CD4-positive, alpha-beta T cell treated with Interferon gamma for 1 hour (primary cell): ENCODE measurements at places on chromosomes 6 and 20.

DNA sequence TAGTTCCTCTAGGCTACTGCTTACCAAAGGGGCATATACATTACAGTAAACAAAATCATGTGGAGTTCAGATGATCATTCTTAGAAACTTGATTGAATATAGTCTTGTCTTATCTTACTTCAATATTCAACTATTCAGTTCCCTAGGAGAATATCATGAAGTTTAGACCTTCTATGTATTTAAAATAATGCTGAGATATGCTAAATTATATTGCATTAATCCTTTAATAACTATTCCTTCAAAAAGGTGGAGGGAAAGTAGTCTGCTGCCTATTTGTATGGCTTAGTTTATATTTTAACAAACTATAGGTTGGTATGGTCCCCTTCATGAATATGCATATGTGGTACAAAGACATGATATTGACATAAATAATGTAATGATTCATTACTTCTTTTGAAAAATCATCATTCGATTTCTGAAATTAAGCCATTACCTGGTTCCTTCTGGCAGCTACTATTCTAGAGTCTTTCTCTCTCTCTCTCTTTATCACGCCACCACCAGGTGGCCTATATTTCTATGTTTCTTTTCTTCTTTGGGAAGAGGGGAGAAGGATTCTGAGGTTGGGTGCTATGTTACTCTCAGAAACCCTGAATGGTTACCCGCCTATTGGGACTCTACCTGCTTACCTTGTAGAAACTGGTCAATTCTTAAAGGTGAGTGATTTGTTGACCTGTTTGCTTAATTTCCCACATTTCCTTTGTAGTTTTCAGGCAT lies 855.8 kb downstream of the HACE1 start:
- DNase-seq: no peak

DNA sequence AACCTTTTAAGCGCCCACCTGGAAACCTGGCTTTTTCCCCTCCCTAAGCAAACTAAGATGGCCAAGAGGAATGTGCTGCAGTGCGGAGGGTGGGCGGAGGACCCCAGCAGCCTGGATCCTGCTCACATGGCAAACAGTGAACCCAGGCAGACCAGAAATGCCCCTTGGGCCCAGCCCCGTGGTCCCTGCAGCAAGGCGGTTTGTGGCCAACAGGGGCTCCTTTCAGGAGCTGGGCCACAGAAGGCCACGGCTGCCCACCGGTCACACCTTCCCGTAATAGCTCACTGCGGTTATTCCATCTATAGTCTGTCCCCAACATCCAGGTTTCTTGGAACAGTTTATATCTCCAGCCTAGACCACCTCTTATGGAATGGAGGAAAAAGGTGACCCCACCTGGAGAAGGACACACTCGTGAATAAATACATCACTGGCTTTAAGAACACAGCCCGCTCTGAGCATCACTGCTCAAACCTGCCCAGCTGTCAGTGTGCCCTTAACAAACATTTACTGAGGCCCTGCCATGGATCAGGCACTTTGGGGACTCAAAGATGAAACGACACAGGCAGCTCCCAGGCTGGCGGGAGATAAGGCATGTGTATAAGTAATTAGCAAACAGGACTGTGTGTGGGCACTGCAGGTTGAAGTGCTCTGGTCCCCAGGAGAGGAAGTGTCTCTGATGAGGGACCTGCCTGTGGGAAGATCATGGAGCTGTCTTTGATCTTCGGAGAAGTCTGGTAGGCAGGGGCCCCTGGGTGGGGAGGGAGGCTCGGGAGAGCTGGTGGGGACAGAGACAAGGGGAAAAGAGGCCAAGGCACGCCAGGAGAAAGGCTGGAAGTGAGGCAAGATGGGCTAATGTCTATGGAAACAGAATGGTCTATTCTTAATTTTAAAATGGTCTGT lies 3.2 kb upstream of the TUBB1 start:
- DNase-seq: no peak

- no peak for DNase-seq
Measured at GRCh38 chr6:161400671-161401070, 126.8 kb upstream of the AGPAT4 start.

DNA sequence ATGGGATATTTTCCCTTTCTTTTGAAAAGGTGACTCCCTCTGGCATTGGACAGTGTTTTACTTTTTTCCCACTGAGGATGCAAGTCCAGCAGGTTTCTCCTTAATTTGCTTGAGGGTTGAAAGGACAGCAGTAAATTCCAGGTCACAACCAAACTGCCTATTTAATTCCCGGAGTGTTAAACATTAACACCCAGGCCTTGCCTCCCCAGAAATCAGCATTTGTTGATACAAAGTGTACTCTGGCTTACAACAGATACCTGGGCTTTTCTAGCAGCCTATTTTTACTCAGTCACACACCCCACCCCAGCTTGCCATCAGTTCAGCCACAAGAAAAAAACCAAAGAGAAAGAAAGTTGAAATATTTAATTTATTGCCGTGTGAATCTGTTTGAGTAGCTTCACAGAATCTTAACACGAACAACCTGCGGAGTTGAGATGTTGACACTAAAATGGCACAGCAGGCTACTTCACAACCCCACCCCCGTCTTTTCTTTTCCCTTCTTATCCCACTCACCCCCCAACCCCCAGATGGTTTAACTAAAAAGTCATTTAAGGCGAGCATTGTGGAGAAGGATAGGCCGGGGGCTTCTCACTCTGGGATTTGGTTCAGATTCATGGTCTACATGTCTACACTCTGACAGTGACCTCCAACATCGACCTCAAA lies 45.7 kb downstream of the MYLIP start:
- DNase-seq: no peak

- DNase-seq: no peak
Measured at GRCh38 chr6:168164462-168165061, 85.5 kb upstream of the FRMD1 start.

GRCh38 chr6:151679081-151679480 lies 128.4 kb upstream of the ESR1 start:
- no peak for DNase-seq

- DNase-seq: no peak
Measured at GRCh38 chr6:4553387-4553786, 222.8 kb upstream of the CDYL start.

DNA sequence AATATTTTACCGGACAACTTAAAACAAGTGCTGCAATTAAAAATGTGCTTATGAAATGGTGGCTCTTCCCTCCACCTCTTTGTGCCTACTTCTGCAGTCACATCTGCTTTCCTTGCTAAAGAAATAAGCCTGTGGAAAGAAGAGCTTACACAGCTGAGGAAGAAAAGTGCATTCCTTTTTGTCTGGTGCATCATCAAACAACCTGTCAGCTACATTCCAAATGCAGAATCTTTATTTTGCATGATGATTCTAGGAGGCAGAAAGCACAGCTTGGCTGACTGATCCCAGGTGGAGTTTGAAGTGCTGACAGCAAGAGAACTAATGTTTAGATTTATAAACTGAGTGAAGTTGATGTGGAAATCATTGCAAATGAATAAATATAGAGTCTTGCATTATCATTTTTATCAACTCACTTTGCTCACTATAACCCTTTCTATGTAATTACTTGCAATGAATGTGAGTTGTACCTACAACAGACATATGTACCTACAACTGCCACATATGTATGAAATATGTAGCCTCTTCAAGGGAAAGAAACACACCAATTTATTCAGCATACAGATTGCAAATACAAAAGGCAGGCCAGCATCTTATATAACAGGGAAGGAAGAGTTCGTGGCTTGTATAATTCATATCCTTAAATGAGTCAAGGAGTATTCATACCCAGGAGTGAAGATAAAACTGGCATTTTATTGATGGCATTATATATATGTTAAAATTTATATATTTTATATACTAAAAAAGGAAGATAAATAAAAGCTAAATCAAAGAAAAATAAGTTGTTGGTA lies 223.4 kb upstream of the MCHR2 start:
- DNase-seq: no peak

- no peak for DNase-seq
Measured at GRCh38 chr6:113691260-113691656, 165.9 kb upstream of the MARCKS start.

GRCh38 chr6:6663421-6664135 lies 75.1 kb downstream of the LY86 start:
- DNase-seq: no peak

- DNase-seq: peak; percentile 12
Measured at GRCh38 chr6:1312473-1313367, 822 bp downstream of the FOXQ1 start.

GRCh38 chr20:64064145-64064698 lies 1.2 kb downstream of the TCEA2 start:
- no peak for DNase-seq

DNA sequence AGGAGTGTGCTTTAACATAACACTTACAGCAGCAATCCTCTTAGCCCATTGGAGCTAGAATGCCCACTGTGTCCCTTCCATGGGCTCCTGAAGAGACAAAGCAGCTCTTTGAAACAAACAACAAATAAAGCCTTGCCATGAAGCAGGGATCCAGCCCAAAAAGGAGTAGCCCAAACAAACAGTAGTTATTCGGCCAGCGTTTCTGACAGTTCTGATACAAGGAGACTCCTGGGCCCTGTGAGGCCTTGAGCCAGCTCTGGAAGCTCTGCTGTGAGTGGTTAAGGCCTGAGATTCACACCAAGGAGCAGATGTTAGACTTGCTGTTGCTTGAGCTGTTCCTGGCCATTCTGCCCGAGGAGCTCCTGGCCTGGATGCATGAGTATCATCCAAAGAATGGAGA lies 16.9 kb upstream of the ZSCAN16 start:
- DNase-seq: no peak

DNA sequence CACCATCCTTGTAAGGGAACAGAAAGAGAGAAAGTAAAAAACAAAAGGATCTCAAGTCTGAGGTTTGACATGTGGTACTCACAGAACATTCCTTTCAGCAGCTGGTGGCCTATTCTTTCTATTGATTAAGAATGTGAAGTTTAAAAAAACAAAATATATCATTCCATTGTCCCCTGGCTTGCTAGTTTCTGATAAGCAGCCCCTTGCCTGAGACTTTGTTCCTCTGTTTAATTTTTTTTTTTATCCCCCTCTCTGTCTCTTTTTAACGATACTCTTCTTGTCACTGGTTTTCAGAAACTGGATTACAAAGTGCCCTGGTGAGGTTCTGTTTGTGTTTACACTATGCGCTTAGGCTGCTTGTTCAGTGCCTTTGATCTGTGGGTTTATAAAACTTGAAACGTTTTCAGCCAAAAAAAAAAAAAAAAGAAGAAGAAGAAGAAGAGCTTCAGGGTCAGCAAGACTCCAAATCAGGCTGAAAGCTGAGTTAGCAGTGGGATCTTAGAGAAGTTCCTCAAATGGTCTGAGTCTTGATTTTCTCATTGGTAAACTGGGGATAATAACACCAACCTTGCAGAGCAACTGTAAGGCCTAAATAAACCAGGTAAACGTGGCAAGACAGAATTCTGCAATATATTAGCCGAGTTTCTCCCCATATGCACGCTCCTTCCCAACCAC lies 45.1 kb upstream of the SLC22A23 start:
- no peak for DNase-seq

GRCh38 chr20:29689411-29690225 lies 1567.8 kb upstream of the DEFB115 start:
- DNase-seq: no peak

DNA sequence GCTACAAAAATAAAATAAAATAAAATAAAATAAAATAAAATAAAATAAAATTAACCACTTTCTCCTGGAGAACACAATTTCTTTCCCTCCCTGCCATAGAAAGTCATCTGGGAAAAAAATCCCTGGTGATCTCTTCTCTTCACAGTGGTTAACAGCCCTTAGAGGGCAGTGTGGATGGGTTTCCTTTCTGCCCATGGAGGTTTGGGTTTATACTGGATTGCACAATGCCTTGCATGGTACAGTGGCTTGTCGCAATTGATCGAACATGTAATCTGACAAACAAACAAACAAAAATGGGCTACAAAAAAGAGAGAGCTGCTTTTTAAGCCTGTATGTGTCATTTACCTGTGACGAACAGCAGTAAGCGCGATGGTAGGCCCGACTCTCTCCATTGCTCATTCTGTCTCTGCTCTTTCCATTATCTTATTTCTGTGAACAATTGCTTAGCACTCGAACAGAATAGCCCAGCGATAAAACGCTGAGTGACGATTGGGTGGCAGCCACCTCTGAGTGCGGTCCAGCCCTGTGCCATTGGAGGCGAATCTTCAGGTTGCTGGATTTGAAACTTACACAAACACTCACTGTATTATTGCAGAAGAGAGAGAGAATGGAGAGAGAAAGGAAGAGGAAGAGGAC lies 166.1 kb downstream of the CD83 start:
- DNase-seq: no peak

GRCh38 chr20:64279826-64280459 lies 24.4 kb downstream of the PCMTD2 start:
- no peak for DNase-seq

DNA sequence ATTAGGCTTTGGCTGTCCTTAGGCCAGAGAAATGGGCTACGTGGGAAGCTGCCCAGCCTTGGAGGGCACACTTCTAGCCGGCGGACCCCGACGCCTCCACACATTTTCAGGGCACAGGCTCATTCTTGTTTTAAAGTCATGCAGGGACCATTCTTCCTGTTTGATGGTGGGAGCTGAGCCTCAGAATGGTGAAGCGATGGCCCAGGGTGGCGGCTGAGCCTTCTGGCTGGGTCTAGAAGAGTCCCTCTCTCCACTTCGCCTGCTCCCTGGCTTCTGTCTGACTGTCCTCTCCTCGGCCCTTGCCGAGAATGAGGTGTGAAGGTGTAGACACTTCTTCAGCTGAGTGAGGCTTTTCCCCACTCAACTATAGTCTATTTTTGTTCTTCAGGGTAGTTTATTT lies 114.4 kb downstream of the SULF2 start:
- no peak for DNase-seq

DNA sequence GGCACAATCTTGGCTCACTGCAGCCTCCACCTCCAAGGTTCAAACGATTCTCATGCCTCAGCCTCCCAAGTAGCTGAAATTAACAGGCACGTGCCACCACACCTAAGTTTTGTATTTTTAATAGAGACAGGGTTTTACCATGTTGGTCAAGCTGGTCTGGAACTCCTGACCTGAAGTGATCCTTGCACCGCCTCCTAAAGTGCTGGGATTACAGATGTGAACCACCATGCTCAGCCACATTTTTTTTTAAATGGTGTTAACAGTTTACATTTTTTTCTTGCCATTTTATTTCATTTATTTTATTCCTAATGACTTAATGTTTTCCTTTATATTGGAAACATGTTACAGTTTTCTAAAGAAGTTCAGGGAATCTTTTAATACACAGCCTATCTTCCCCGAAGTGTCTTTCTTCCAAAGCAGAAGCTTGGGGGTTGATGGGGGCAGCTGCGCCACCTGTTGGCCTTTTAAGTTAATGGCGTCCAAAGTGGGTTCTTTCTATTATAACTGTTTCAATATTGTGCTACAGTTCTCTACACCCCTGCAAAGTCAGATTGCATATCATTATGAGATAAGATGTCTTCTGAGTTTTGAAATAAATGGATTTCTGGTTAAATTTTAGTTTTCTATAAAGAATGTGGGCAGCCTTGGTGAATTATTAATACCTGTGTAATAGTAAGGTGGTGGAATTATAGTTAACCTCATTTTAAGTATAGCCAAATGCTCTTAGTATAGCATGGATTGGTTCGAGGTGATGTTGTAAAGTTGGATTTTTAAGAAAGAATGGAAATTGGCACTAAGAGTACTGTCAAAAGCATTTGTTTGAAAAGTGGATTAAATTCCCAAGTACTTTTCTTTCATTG lies 42.0 kb upstream of the PLCG1 start:
- DNase-seq: peak; percentile 53
